Activated CD8-positive, alpha-beta memory T cell treated with anti-CD3 and anti-CD28 coated beads for 4 hours (primary cell): ENCODE measurements at places on chromosomes 12 and 14.

- DNase-seq, result no peak
Measured at GRCh38 chr14:90344331-90345238, 12.8 kb upstream of the NRDE2 start.

DNA sequence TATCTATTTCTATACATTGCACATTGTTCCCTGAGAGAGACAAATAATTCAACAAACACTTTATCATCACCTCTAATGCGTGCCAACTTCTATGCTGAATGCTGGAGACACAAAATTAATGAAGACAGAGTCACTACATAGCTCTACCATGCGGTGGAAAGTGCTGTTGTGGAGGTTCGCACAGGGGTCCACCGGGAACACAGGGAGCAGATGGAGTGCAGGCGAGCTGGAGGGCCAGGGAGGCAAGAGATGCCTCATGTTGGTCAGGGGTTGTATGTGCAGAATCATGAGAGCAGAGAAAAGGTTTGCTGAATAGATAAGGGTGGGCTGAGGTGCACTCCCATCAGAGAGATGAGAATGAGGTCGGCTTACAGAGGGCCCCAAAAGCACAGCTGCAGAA is 25.2 kb downstream of the FAM234B start:
- DNase-seq, result no peak

GRCh38 chr12:68825569-68826217 is 17.7 kb downstream of the MDM2 start:
- no peak for DNase-seq

- DNase-seq, result no peak
Measured at GRCh38 chr14:91368776-91369416, 48.7 kb downstream of the CCDC88C start.

GRCh38 chr12:4025181-4026019 is 152.2 kb upstream of the PARP11 start:
- no peak for DNase-seq

DNA sequence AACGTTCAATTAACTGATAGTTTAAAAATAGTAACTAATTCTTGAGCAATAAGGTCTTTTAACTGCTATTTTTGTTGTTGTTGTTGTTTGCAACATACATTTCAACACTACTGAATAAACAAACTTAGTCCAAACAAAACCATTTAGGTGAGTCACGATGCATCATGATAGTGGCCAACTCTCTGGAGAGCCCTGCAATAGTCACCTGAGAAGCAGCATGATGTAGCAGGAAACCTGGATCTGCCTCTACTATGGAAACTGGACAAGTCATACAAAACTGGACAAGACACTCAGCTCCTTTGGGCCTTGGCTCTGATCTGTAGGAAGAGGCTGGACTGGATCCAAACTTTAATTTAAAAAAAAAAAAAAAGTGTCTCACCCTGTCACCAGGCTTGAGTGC is 117.3 kb downstream of the MED13L start:
- no peak for DNase-seq

DNA sequence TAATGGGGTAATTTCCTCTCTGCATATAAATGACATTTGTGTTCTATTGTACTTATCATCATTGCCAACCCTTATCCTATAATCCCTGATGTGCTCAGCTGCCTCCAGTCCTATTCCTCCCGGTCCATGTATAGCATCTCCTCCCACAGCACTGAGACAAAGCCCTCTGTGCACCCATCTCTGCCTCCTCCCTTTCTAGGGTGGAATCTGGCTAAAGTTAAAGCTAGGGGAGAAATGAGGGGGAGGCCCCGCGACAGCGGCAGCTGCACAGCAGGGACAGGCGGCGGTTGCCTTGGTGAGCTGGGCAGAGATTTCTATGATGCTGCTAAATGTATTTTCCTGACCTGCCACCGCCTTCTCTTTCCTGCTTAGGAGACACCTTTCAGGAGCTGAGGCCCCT is 12.8 kb upstream of the ZDHHC22 start:
- DNase-seq, result no peak

DNA sequence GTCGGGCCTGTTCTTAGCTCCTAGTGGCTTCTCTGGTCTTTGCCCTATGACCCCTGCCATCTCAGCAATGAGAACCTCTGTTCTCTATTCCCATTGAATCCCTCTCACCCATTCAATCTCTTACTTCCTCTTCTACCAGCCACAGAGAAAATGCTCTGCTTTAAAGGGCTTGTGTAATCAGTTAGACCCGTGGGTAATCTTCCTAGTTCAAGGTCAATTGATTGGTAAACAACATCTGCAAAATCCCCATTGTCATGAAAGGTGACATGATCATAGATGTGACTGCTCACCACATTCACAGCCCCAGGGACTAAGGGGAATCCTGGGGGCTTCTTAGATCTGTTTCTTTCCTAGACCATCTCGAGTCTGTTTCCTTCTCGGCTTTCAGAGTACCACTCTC is 7.2 kb upstream of the CCDC197 start:
- DNase-seq, result no peak
